H4 (cell line): ENCODE measurements at places on chromosomes 16 and 17.

DNA sequence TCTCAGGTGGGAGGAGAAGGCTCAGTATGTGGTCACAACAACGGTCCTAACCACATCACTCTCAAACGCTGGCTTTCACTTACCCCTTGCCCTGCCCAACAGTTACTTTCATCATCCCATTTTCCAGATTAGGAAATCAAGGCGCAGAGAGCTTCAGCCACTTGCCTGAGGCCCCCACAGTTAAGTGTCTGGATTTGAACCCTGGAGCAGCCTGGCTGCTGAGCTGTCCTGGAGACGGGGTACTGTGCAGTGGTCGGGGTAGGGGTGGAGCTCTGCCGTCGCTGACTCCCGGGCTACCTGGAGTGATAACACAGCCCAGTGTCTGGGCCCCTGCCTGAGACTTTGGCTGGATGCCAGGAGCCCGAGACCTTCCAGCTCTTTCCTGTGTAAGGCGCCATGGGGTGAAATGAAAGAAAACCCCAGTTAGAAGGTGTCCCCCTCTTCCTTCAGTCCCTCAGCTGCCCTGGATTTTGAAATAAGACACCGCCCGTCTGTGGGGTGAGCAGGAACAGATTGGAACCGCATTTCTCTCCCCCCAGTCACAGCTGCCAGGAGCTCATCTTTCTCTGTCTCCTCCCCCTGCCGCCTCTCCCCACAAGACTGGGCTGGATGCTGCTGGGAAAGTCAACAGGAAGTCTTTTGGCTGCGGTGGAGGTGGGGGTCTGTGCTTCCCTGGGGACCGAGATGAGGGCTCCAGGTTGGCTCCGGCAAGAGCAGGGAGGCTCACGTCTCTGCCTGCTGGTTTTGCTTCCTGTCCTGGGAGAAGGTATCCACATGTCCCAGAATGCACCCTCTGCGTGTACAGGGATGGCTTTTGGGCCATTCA, 280.2 kb downstream of the SEC14L1 start:
- peak; percentile 97 for DNase-seq

- DNase-seq, result no peak
Observed at GRCh38 chr17:4548721-4549531, 6.3 kb downstream of the MYBBP1A start.

- DNase-seq, result no peak
Observed at GRCh38 chr16:11587643-11588247, 1.0 kb upstream of the LITAF start.

- DNase-seq, result no peak
Observed at GRCh38 chr16:1413684-1414531, 596 bp downstream of the UNKL start.

GRCh38 chr16:17145029-17145428, 325.7 kb downstream of the XYLT1 start:
- DNase-seq, result no peak
